ENCODE measurements at places on chromosomes 7 and 10.

- no peak for DNase-seq
Measured at GRCh38 chr10:82680608-82681007, 805.6 kb downstream of the NRG3 start.

GRCh38 chr10:34916314-34916713 lies 101.2 kb upstream of the PARD3 start:
- DNase-seq: peak; percentile 93

- no peak for DNase-seq
Measured at GRCh38 chr10:61701706-61702105, 39.0 kb downstream of the CABCOCO1 start.

DNA sequence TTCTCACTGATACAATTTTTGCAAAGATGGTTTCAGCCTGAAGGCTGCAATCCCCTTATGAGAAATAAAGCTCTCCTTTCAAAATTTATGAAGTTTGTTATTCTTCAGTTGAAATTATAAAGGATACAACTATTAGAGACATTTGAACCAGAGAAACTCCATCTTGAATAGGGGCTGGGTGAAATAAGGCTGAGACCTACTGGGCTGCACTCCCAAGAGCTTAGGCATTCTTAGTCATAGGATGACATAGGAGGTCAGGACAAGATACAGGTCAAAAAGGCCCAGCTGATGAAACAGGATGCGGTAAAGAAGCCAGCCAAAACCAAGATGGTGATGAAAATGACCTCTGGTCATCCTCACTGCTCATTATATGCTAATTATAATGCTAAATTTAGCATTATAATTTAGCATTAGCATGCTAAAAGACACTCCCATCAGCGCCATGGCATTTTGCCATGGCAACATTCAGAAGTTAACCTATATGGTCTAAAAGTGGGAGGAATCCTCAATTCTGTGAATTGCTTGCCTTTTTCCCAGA lies 22.4 kb upstream of the IFIT1B start:
- DNase-seq: no peak

DNA sequence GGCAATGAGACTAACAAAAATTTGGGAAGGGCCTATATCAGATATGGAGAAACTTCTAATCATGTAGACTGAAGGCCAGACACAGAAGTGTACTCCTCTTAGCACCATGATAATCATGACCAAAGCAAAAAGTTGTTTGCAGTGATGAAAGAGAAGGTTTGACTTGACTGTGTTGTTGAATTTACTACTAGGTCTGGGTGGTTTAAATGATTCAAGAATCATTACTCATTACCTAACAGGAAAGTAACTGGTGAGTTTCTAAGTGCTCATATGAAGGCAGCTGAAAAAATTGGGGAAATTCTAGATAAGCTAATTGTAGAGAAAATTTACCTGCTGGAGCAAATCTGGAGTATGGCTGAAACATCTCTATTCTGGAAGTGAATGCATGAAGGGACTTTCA lies 451.5 kb upstream of the SORCS1 start:
- DNase-seq: no peak

DNA sequence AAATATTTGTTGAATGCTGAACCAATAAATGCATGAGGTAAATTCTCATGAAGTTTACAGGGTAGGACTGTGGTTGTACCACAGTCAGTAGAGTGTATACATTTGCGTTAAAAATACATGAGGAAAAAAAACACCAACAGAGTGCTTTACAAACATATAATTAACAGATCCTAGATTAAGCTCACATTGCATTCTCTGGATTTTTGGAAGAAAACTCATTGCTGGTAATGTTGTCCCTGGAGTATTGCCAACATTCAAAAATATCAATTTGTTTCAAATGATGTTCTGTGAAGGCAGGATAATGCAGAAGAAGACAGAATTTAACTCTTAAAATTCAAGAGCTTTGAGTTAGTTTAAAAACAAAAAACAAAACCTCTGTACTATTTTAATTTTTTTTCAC lies 95.5 kb downstream of the MBL2 start:
- peak; percentile 1 for DNase-seq

DNA sequence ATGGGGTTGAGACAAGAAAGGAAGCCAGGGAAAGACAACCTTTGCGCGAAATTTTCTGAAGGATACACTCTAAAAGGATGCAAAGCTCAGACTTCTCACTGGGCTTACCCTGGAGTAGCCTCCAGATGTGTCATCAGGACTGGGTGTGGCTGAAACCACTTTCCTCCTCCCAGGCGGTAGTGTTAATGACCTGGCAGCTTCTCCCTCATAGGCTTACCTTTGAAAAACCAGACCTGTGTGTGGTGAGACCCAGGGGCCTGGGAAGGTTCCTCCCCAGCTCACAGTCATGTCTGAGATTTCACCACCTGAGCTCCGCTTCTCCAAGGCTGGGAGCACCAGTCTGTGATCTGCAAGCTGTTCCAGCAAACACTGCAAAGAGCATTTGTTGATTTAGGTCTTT lies 93.7 kb downstream of the EPC1 start:
- DNase-seq: peak; percentile 43

Data from renal cortical epithelial cell (primary cell).